ENCODE measurements at places on chromosomes 5 and 9. TPM values are rescaled to one million over a fixed set of nuclear protein-coding genes. Genes with fewer than 3 reads are reported as not detected.

- no peak for DNase-seq
Measured at GRCh38 chr9:115114546-115114945, 3.4 kb downstream of the TNC start.

GRCh38 chr5:164057121-164057520, 551.7 kb downstream of the MAT2B start:
- no peak for DNase-seq

DNA sequence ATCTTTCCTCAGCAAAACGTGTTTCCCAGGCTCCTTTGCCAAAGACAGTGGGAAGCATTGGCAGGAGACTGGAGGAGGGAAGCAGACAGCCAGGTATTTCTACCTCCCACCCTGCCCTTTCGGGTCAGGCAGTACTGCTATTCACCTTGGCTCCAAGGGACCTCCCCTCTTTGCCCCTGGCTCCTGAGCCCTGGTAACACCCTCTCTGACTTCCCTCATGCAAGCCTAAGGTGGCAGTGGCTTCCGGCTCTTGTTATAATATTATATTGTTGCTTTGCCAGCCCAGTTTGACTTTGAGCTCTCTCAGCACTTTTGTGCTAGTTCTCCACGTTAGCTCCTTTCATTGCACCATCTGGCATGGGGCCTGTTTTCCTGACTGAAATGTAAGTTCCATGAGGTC, 81.6 kb upstream of the IFNK start:
- DNase-seq = no peak

DNA sequence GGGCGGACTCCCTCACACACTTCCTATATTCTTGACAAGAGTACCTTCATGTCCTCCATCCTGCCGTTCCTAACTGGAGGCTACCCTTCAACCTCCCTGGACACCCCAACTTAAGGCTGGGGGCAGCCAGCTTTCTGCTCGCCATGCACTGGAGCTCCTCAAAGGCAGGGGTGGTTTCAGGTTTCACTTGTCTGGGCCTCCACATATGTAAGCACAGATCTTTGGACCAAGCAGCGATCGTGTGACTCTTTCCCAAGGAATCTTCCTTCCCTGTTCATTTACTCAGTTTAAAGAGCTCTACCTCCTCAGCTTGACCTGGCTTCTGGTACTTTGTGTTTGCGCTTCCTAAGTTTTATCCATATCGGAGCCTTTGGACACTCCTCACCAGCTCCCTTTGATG, 34.2 kb upstream of the TRPC7 start:
- no peak for DNase-seq

- peak; percentile 61 for DNase-seq
Measured at GRCh38 chr5:134525683-134526482, 413 bp downstream of the JADE2 start.

DNA sequence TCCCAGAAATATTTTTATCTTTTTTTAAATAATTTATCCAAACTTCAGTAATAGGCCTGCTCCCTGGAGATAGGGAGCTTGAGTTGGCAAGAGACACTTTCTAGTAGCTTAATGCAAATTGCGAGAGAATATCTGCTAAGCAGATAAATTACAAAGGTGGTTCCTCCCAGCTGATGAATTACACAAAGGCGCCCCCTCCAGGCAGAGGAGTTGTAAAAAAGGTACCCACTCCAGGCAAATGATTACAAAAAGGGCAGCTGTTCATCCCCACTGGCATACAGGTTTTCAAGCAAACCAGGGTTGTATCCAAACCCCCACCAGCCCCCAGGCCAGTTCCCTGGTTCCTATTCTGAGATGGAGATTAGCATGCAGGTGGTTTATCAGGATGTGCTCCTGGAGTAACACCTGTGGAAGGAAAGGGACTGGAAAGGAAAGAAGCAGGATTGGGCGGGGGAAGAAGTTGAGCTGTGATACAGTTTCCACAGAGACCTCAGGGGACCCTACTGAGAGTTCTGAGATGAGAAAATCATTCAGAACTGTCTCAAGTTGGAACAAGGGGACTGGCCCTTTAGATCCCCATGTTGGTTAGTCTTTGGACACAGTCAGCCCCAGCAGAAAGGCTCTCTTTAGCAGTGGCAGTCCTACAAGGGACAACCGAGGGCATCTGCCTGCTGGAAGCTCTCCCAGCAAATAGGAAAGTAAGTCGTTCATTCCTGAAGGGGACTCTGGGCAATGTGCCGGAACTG, 25.5 kb downstream of the ESM1 start:
- peak; percentile 5 for DNase-seq

GRCh38 chr5:100615362-100615761, 80.2 kb downstream of the FAM174A start:
- DNase-seq = no peak

GRCh38 chr5:108061941-108062340, 320.0 kb downstream of the FBXL17 start:
- DNase-seq = no peak

- DNase-seq = no peak
Measured at GRCh38 chr5:139895647-139896046, 100.0 kb downstream of the PSD2 start.

DNA sequence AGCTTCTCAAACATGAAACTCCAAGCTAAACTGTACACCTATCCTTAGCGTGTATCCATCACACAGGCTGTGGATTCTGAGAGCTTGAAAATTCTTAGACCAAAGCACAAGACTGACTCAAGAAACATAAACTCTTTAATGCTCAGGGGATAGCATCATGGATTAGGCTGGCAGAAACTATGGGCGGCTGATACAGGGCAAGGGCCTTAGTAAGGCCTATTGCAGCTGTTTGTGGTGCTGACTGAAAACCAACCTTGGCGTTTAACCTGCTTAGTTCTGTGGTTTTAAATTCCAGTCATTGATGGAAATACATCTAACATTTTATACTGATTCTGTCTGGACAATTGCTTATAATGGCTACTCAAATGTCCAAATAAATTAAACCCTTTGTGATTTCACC, 183.7 kb downstream of the TLR4 start:
- no peak for DNase-seq

- no peak for DNase-seq
Measured at GRCh38 chr5:54037205-54037604, 273.2 kb downstream of the ARL15 start.

GRCh38 chr5:171848486-171848885, 62.9 kb downstream of the SMIM23 start:
- DNase-seq = no peak

- DNase-seq = no peak
Measured at GRCh38 chr9:18433620-18434019, 40.3 kb upstream of the ADAMTSL1 start.

- no peak for DNase-seq
Measured at GRCh38 chr9:128001779-128002298, 21.1 kb upstream of the EEIG1 start.

DNA sequence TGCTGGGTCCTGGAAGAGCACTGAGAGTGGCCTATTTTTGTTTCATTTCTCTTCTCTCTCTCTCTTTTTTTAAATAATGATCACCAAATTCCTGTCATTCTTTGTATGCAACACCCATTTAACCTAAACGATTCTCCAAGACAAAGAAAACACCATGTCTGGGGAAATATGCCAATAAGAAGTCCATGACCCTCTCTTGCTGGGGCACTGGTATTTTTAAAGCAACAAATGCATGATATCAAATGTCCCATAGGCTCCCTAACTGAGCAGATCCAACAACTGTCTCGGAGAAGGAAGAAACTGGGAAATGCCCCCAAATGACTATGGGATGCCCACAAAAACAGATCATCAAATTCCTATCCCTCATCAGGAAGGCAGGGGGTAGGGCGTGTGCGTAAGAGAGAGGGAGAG, 567.4 kb downstream of the CCDC171 start:
- no peak for DNase-seq

GRCh38 chr5:157748760-157749461, 5.4 kb downstream of the LSM11 start:
- no peak for DNase-seq

DNA sequence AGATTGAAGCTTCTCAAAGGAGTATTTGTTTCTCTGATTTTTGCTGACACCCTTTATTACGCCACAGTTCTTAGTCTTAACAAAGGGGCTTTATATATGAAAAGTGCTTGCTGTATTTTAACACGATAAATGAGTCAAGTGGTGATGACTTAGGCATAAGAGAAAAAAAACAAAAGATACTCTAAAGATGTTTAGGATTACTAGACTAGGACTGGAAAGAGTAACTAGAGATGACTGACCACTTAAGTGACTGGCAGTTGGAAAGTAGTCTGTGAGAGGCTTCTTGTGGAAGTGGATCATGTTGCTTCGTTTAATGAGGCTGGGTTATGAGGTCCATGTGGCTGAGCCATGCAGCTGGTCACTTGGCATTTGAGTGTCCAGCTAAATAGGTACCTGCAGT, 69.4 kb upstream of the ACTBL2 start:
- DNase-seq = no peak

- DNase-seq = no peak
Measured at GRCh38 chr5:137754961-137755762, 999 bp upstream of the HNRNPA0 start.

DNA sequence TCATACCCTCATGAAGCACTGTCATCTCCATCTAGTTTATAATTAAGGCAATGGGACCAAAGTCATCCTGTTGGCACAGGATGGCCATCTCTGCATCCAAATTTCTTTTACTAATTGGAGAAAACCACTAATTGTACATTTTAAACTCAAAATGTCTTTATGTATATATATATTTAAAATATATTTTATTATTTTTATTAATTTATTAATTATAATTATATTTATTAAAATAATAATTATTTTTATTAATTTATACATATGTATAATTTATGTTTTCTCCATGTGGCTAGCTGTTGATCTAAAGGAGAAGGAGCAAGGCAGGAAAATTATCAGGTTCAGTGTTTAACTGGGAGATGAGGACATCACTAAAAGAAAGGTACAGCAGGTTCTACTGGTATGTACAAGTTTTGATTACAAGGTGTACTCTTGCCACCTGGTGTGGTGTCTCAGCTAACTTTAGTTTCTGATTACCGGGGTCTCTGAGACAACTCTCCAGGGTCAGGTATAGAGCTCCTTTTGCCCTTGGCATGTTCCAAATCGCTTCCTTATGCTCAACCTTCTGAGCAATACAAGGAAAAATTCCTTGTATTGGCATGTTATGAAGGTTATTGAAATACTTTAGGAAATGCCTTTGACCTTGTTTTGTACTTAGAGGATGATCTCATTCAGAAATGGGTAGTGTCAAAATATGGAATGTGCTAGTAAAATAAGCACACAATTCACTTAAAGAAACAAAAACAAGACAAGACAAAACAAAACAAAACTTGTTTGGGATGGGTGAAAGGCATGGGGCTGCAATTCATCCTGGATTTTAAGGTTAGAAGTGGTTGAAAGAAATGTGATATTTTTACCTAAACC, 79.6 kb downstream of the GHR start:
- DNase-seq = no peak

DNA sequence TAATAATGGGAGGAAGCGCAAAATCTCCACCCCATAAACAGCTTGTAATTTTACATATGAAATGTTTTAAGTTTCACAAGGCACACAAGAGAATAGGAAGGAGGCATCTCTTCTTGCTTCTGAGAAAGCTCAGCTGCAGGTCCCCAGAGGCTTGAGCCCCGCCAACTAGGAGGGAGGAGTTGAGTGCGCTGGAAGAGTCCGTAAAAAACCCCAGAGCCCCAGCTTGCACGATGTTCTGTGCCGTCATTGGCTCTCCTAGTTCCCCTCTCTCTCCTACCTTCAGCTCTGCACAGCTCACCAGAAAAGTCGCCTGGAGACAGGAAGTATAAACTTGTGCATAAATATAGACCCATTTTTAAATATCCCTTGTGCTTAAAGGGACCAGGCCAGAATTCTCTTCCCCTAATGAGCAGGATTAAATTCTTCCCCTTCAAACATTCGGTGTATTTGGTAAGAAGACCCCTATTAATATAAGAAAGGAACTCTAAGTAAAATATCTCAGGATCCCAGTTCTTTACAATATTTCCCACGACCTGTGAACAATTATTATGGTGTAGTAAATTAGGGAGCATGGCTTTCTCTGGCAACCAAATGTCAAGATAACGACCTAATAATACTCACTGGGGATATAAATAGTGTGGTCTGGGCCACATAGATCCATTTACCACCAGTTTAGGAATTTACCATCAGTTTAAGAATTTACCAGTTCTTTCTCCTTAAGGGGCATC, 13.7 kb downstream of the GLRX start:
- DNase-seq = no peak

- no peak for DNase-seq
Measured at GRCh38 chr5:66646570-66646969, 50.4 kb downstream of the MAST4 start.

SPEF2 gene
- 1.2 TPM for polyA plus RNA-seq

LYRM7 gene
- 2.4 TPM for polyA plus RNA-seq

HAPLN1 gene
- polyA plus RNA-seq = not detected

BTNL8 gene
- polyA plus RNA-seq = not detected

HTR1A gene
- not detected for polyA plus RNA-seq

WNK2 gene
- 12.0 TPM for polyA plus RNA-seq

PDE6A gene
- 0.01 TPM for polyA plus RNA-seq

MSH3 gene
- 4.0 TPM for polyA plus RNA-seq

PTTG1 gene
- polyA plus RNA-seq = 53.0 TPM

LVRN gene
- polyA plus RNA-seq = 0.20 TPM

CAVIN4 gene
- polyA plus RNA-seq = 0.59 TPM
